ENCODE measurements at places on chromosomes 5 and 9. TPM values are rescaled to one million over a fixed set of nuclear protein-coding genes. Genes with fewer than 3 reads are reported as not detected.

- H3K4me1 ChIP-seq = no peaks in the 10 kb centered on the region
- no peak overlapping the region for H3K27ac ChIP-seq
- H3K27me3 ChIP-seq = no peaks in the 10 kb centered on the region
These were observed 1222.9 kb downstream of the PTPRD start for GRCh38 chr9:9389904-9390303.

- H3K27me3 ChIP-seq = peaks cover 22% of the 10 kb centered on the region
- no peak for DNase-seq
- no peaks in the 10 kb centered on the region for H3K36me3 ChIP-seq
- no peak overlapping the region for H3K4me3 ChIP-seq
- no peak overlapping the region for H3K27ac ChIP-seq
These were observed 41.6 kb upstream of the SLC12A7 start for GRCh38 chr5:1153428-1153827.

GRCh38 chr5:33371660-33372059 is 69.1 kb upstream of the TARS1 start:
- H3K27ac ChIP-seq = no peak overlapping the region
- no peaks in the 10 kb centered on the region for H3K36me3 ChIP-seq
- no peak overlapping the region for H3K4me3 ChIP-seq
- no peaks in the 10 kb centered on the region for H3K4me1 ChIP-seq

DNA sequence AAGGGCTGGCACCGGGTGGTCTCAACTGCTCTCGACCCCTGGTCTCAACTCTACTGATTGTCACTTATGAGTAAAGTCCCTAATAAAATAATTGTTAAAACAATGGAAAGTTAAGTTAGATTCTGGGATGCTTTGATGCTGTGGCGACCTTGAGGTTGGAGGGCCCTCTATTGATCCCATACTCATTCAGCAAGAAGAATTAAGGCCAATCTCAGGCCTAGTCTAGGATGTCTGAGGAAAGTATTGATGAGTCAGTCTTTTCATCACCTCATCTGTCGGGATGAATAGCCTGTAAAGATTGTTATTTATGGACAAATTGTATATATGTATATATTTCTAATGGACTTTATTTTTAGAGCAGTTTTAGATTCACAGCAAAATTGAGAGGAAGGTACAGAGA is 50.8 kb downstream of the WDR36 start:
- H3K36me3 ChIP-seq = no peaks in the 10 kb centered on the region
- H3K4me3 ChIP-seq = no peak overlapping the region
- DNase-seq = no peak
- H3K27ac ChIP-seq = no peak overlapping the region
- H3K4me1 ChIP-seq = no peaks in the 10 kb centered on the region

Gene SPATA24
- total RNA-seq = 3.5 TPM

DNA sequence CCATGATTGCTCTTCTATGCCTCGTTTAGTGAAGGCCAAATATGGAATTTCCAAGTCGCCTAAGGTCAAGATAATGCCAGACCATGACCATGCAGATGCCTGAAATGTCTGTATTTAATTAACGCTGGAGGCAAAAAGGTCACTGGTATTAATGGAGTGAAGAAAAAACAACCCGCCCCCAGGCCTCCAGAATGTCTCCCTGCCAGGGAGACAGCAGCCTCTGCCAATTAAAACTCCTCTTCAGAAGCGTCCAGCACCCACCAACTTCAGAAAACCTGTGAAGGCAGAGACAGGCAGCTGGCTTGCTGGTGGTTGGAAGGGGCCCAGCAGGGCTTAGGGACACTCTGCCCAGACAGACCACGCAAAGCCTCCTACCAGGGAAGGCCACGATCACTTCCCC is 94.4 kb downstream of the VAV2 start:
- H3K4me1 ChIP-seq = peaks cover 5% of the 10 kb centered on the region
- H3K27me3 ChIP-seq = no peaks in the 10 kb centered on the region
- peaks cover 5% of the 10 kb centered on the region for H3K36me3 ChIP-seq
- no peak overlapping the region for H3K27ac ChIP-seq
- DNase-seq = no peak

- no peak overlapping the region for H3K27ac ChIP-seq
- no peak overlapping the region for H3K4me3 ChIP-seq
- DNase-seq = no peak
- peaks cover 5% of the 10 kb centered on the region for H3K4me1 ChIP-seq
- no peaks in the 10 kb centered on the region for H3K27me3 ChIP-seq
These were observed 1595.9 kb upstream of the NUDT12 start for GRCh38 chr5:105158526-105158925.

- DNase-seq = no peak
- H3K4me1 ChIP-seq = no peaks in the 10 kb centered on the region
- H3K4me3 ChIP-seq = no peak overlapping the region
- no peaks in the 10 kb centered on the region for H3K27me3 ChIP-seq
- H3K27ac ChIP-seq = no peak overlapping the region
- H3K36me3 ChIP-seq = no peaks in the 10 kb centered on the region
These were observed 47.9 kb upstream of the HSPA9 start for GRCh38 chr5:138623053-138623452.

DNA sequence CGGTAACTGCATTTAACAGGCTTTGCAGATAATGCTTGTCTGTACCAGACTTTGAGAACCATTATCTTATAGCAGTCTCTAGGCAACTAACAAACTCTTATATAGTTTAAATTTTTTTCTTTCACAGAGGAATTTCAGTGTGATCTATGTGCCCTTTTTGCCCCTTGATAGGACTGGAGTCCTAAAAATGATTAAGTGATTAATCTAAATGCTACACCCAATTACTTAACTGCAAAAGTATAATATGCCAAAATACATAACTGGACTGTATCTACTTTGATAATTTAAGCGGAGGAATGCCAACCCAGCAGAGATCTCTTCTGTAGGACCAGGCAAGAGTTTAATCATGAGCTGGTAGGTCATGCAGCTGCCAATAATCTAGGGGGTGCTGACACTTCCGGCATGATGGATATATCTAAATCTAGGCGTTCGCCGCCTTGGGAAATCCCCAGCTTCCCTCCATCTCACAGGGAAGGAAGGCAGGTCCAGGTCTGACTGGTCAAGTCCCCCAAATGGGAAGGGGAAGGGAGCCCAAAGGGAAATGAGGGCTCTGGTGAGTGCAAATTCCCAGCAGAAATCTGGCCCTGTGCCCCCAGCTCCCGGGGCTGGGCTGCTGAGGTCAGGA is 205.6 kb downstream of the GAPVD1 start:
- no peak overlapping the region for H3K27ac ChIP-seq
- no peak for DNase-seq
- H3K4me3 ChIP-seq = no peak overlapping the region

GRCh38 chr5:37604290-37604689 is 225.2 kb downstream of the WDR70 start:
- DNase-seq = no peak
- no peak overlapping the region for H3K4me3 ChIP-seq
- no peaks in the 10 kb centered on the region for H3K4me1 ChIP-seq
- no peaks in the 10 kb centered on the region for H3K27me3 ChIP-seq
- H3K36me3 ChIP-seq = no peaks in the 10 kb centered on the region
